ENCODE measurements at places on chromosomes 6 and 20. TPM values are rescaled to one million over a fixed set of nuclear protein-coding genes. Genes with fewer than 3 reads are reported as not detected.
A peak's percentile ranks its signal among the peaks of the same experiment; 100 is the strongest.

DNA sequence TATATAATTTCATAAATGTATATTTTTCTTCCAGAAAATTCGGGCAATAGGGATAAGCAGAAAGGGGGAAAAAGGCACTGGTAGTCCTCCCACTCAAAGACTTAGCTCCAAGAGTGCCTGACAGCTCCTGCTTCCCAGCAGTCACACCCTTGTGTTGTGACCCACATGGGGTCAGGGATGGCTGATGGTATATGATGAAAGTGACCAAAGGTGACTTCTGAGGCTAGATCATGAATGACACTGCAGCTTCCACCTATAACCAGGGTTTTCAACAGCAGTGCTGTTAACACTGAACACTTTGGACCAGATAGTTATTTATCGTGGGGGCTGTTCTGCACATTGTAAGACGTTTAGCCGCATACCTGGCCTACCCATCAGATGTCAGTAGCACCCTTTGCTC lies 22.3 kb downstream of the FAM50B start:
- peak; percentile 66 for DNase-seq

DNA sequence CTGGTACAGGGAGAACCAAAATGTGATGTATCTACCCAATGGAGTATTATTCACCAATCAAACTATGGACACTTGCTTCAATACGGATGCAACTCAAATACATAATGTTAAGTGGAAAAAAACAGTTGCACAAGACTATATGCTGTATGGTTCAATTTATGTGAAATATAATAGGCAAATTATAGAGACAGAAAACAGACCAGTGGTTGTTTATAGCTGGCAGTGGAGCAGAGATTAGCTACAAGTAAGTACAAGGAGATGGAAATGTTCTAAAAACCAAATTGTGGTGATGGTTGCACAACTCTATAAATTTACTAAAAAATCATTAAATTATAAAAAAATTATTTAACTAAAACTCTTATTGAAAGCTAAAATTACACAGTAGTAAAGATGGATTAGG lies 113.2 kb downstream of the PRDM1 start:
- DNase-seq: no peak

DNA sequence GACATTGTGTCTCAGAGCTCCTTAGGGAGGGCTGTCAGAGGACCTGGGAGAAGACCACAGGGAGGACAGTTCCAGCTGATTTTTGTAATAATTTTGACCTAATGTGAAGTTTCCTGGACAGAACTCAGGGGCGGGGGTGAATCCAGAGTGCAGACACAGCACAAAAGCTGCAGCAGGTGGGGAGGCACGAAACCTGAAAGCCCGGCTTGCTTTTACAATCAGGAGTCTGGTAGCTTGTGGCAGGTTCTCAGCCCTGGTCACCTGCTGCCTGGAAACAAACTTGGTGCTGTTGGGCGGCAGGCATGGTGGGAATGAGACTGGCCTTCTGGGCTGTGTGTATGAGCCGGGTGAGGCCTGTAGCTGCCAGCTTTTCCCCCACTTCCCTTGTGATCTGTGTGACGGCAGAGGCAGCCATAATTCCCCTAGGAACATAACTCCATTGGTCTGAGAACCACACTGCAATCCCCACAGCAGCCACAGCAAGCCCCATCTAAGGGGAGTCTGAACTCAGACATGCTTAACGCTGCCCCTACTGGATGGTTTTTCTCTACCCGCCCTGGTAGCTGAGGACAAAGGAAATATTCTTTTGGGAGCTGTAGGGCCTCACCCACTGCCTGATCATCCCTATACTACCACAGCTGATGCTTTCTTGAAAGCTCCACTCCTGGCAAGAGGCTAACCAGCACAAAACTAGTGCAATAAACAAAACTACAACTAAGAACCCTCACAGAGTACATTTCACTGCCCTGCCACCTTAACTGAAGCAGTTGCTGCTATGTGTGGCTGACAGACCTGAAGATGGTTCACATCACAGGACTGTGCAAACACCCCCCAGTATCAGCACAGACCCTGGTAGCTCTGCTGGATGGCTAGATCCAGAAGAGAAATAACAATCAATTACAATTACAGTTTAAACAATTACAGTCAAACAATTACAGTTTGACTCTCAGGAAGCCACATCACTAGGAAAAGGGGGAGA lies 1055.1 kb upstream of the GJE1 start:
- DNase-seq: peak; percentile 80

The TRAPPC3L gene
- total RNA-seq: not detected

The RAB44 gene
- not detected for total RNA-seq
